ENCODE measurements at places on chromosomes 2 and 18. TPM values are rescaled to one million over a fixed set of nuclear protein-coding genes. Genes with fewer than 3 reads are reported as not detected.

GRCh38 chr2:61179701-61180639, 18.0 kb downstream of the C2orf74 start:
- DNase-seq = no peak

Gene MAPRE3
- 33.5 TPM for total RNA-seq

GRCh38 chr2:159850789-159851188, 52.8 kb upstream of the CD302 start:
- DNase-seq = no peak

- no peak for DNase-seq
Measured at GRCh38 chr18:65239787-65240186, 511.0 kb upstream of the CDH7 start.

DNA sequence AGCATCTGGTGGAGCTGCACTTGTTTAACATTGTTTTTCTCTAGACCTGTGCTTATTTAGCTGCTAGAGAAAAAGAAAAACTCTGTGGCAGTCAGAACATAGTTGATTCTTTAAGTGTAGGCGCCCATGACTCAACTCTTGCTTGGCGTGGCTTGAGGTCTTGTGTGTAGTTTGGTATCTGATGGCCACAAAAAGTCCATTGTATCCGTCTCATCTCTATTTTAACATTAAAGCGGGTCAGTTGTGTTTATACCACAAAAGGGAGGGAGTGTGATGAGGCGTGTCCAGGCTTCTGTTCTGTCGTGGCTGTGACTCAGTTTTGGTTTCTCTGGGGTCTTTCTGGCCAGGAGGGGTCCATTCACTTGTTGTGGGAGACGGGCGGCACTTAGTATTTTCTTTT, 24.2 kb upstream of the UGT1A8 start:
- no peak for DNase-seq

Gene SH2D6
- total RNA-seq = 0.44 TPM

DNA sequence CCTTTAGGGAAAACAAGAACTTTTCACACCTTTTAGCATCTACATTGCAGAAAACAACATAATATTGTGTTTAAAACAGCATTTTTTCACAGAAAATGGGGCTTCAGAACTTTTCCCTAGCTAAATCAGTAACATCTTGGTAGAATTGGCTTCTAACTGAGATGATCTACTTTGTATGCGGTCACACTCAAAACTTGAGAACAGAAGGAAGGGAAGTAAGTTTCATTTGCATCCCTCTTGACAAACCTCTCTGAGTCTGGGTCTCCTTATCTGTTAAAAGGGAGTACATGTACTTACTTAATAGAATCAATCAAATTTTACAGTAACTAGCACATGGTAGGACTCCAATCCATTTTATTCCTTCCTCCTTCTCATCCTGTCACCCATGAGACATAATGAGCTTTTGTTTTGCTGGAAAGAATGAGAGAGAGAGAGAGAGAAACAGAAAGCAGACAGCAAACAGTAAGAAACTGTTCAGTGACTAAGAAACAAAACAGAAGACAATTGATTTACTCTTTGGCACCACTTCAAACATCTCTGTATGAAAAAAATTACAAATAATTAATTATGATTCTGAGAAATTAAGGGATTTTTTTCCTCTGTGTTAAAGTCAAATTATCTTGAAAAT, 387.3 kb downstream of the SATB2 start:
- DNase-seq = no peak

Gene CCL20
- 0.95 TPM for total RNA-seq

Gene SFXN5
- total RNA-seq = 8.6 TPM

GRCh38 chr18:38868757-38869156, 1303.2 kb upstream of the CELF4 start:
- no peak for DNase-seq

GRCh38 chr2:133344849-133345248, 223.4 kb downstream of the NCKAP5 start:
- no peak for DNase-seq

Gene MC5R
- not detected for total RNA-seq

Gene HOXD13
- total RNA-seq = not detected

Gene CCDC178
- not detected for total RNA-seq

DNA sequence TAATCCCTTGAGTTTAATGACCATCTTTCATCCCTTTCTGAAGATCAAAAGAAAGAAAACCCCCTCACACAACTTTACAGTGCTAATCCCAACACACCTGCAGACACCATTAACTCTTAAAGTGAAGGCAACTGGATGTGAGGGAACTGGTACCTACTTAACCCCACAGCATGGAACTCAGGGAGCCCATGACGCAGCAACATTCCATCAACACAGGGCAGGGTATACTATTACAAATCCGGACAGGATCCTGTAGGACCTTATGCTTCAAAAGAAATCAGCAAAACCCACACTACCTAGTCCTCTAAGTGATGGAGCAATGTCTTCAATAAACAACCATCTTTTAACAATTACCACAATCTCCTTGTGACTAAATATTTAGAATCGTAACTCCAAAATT, 78.6 kb downstream of the FARSB start:
- DNase-seq = no peak

Gene STK11IP
- total RNA-seq = 20.6 TPM

DNA sequence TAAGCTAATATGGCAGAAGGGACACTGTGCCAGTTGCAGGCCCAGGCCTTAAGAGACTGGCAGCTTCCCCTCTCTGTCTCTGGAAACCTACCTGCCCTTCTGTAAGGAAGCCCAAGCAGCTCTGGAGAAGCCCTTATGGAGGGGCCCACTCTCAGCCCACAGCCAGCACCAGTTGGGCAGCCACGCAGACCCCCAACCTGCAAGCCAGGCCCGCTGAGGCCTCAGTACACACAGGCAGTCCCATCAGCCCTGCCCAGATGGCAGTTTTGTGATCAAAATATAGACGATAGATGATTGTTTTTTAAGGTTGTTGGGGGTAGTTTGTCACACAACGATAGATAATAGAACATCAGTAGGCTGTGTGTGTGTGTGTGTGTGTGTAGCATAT, 36.8 kb upstream of the ALPP start:
- DNase-seq = no peak

Gene CYP27C1
- 3.0 TPM for total RNA-seq

- DNase-seq = peak; percentile 81
Measured at GRCh38 chr2:205868773-205869333, 186.6 kb downstream of the NRP2 start.

- DNase-seq = peak; percentile 10
Measured at GRCh38 chr2:42558827-42559226, 9.6 kb upstream of the MTA3 start.

DNA sequence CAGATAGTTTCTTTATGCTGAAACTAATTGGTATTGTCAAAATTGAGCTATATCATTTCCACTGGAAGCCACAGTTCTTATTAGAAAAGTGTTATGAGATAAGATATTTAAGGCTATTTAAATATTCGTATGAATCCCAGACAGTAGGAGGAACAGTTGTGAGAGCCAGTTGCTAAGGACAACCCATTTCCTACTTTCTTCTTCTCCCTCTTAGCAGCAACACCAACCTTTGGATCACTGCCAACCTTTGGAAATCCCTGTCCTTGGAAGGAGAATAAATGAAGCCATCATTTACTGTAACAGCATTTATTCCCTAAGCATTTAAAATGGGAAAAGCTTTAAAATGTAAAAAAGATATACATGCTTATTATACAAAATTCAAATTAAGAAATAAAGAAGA, 85.8 kb downstream of the PLCL1 start:
- no peak for DNase-seq

GRCh38 chr2:134271758-134272157, 17.9 kb downstream of the MGAT5 start:
- no peak for DNase-seq

DNA sequence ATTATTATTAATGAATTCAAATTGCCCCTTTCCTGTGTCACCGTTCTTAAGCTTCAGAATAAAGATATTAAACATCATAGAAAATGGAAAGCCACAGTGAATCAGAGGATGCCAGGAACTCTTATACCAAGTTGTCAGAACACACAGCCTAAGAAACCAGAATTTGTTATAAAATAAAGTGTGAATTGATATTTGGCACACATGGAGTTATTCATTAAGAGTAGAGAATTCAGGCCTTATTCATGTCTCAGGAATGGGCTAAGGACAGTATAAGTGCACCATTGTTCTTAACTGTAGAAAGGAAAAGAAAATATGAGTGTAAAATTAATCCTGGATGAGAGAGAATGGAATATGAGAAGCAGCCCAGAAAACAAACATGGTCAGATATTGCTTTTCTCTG, 86.7 kb upstream of the ATP8B1 start:
- DNase-seq = no peak

Gene MYOM1
- 0.17 TPM for total RNA-seq

Gene UGT1A3
- total RNA-seq = 0.78 TPM

GRCh38 chr2:7752291-7752690, 835.1 kb downstream of the RNF144A start:
- DNase-seq = no peak

Gene DGKD
- total RNA-seq = 5.1 TPM

- peak; percentile 32 for DNase-seq
Measured at GRCh38 chr2:223537651-223538601, 64.2 kb downstream of the SCG2 start.

- no peak for DNase-seq
Measured at GRCh38 chr18:62033756-62034155, 140.9 kb upstream of the RNF152 start.

GRCh38 chr2:169009865-169010579, 21.1 kb downstream of the ABCB11 start:
- no peak for DNase-seq

- DNase-seq = no peak
Measured at GRCh38 chr18:42137693-42138375, 182.8 kb downstream of the PIK3C3 start.

Gene COL4A4
- 6.3 TPM for total RNA-seq

- no peak for DNase-seq
Measured at GRCh38 chr2:36615222-36615621, 17.3 kb upstream of the FEZ2 start.

Gene GPR35
- 1.5 TPM for total RNA-seq

- DNase-seq = no peak
Measured at GRCh38 chr18:58302811-58303210, 258.8 kb downstream of the NEDD4L start.

- no peak for DNase-seq
Measured at GRCh38 chr2:226352941-226353560, 446.6 kb downstream of the IRS1 start.

Gene SPP2
- not detected for total RNA-seq

- DNase-seq = no peak
Measured at GRCh38 chr18:5895299-5895875, at the start of gene TMEM200C. Gene TMEM200C, minus strand, starts transcription at chr18:5895522. Its CDS starts 3,459 bp downstream, at chr18:5892063.

Gene SRD5A2
- total RNA-seq = not detected

DNA sequence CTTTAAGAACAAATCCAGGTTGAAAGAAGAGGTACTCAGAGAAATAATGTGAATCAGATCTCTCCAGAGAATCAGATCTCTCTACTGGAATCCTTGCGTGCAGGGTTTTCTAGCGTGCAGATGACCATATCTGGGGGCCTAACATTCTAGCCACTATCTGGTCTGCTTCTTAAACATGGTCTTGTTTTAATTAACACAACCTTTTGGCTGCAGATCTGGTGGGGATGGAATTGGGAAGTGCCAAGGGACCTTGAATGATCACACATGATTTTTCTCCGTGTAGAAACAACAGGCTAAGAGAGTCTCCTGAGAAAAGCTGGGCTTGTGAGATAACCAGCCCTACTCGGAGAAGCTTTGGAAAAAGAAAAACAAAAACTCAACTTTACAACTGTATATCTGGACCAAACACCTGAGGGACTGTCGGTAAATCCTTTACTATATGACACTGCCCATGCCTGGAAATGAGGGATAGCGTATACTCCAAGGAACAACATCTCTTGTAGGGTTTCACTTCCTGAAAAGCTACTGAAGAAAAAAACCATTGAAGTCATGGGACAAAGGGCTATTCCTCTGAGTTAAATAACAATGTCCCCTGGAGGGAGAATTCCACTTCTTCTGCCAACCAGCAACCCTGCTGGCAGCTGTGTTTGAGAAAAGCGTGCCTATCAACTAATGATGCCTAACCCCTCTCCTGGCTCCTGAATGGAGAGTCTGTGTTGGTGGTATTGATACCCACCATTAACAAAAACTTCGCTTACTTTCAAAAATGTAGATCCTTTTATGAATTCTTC, 171.0 kb upstream of the REV1 start:
- DNase-seq = no peak

DNA sequence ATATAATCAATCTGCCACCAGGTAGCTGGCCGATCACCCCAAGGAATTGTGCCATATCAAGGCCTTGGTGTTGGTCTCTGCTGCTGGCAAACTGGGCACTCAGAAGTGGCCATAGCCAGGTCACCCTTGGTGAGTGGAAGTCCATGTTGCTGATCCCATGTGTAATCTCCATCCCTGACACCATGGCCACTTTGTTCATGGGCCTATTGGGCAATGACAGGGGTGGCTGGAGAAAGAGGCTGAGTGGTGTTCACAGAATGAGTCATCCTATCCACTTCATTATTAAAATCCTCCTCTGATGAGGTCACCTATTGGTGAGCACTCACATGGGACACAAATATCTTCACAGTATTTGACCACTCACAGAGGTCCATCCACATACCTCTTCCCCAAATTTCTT, 26.7 kb upstream of the CD226 start:
- DNase-seq = no peak

DNA sequence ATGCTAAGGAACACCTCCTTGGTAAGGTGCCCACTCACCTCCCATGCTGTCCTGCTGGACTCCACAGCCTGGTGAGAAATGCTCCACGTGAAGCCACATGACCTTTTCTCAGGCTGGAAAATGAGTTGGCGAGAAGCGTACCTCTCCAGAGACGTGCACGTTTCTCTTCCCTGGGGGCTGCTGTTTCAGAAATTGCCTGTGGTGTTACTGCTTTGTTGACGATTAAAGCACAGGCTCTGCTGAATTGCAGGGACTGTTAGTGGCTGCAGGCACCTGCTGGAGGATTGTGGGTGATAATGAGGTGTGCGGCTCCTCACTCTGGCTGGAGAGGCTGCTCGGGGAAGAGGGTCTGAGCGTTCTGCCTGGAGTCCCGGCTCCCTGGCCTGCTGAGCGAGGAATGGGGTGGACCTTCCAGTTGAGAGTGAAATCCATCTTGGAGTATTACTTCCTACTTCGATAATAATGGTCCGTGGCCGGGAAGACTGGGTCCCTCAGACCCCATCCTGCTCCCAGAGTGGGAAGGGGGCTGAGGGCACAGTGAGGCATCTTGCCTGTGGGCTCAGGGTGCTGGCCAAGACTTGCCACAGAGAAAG, 199.3 kb upstream of the HDAC4 start:
- DNase-seq = no peak

DNA sequence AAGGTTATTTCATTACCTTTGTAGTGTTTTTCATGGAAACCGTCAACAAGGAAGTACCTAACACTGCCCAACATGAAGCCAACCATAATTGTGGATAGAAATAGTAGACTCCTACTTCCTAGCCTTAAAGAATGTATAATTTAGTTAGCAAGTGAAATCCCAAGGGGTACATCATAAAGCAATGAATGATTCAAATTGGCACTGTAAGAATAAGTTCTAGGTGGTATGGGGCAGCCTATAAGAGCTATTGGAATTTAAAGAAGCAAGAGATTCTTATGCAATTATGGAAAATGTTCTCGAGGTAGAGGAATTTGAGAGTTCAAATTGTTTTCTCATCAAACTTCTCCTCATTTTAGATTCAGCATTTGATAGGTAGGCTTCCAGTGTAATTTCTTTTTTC, 157.9 kb downstream of the FMNL2 start:
- no peak for DNase-seq

Data from Caki2 (cell line).